ENCODE measurements at places on chromosomes 7 and 10. TPM values are rescaled to one million over a fixed set of nuclear protein-coding genes. Genes with fewer than 3 reads are reported as not detected.

- no peaks in the 10 kb centered on the region for H3K36me3 ChIP-seq
- no peak overlapping the region for H3K27ac ChIP-seq
- no peak for DNase-seq
- H3K4me3 ChIP-seq = no peak overlapping the region
Observed at GRCh38 chr7:105399043-105399725, 10.5 kb upstream of the SRPK2 start.

DNA sequence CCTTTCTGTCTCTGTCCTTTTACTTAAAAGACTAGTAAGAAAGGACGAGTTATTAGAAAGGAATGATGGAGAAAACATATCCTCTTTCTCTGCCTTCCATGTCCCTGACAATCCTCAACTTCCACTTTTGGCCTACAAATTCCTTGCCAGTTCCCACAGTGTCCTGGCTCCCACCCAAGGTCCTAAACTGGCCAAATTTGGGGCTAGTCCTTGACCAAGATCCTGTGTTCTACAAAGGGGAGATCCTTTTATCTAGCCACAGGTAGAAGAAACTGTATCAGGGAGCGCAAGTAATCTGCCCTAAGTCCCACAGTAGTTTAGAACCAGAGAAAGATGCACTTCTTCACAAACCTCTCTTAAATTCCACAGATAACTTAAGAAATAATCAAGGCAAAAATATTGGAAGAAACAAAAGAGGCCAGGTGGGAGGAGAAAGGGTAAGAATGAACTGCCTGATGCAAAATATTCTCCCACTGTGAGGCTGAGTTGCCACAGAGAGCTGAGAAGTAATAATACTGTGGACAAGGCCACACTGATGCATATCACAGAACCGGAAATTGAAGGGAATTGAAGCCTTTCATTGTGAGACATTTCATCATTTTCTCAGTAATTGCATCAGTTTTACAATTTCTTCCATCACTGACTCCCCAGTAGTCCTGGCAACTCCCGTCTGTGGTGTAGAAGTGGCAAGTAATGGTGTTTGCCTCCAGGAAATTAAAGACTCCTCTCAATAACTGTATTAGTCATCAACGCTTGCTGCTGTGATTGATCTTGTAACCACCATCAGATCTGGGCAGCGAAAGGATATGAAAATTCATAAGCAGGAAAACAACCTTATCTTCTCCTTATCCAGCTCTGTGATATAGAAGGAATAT is 47.2 kb downstream of the DNAJC12 start:
- no peaks in the 10 kb centered on the region for H3K36me3 ChIP-seq
- no peaks in the 10 kb centered on the region for H3K4me1 ChIP-seq
- no peak for DNase-seq
- no peaks in the 10 kb centered on the region for H3K27me3 ChIP-seq
- H3K4me3 ChIP-seq = no peak overlapping the region

- no peaks in the 10 kb centered on the region for H3K36me3 ChIP-seq
- H3K4me3 ChIP-seq = no peak overlapping the region
- H3K27me3 ChIP-seq = no peaks in the 10 kb centered on the region
Observed at GRCh38 chr7:15802425-15802824, 115.9 kb upstream of the MEOX2 start.

DNA sequence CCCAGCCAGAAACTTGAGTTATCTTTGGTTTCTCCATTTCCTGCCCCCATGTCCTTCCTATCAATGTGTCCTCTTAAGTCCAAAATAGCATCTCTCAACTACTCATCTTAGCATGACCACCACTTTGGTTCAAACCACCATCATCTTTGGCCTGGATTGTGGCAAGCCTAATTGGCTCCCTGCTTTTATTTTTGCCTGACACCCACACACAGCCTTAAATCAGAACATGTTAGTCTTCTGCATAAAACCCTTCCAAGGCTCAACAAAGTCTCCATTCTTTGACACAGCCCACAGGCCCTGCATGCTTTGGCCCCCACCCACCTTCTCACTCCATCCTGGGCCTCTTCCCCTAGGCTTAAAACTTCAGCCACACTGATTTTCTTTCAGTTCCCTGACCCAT is 2.0 kb upstream of the TSPAN14 start:
- no peak for DNase-seq
- H3K4me1 ChIP-seq = peaks cover 23% of the 10 kb centered on the region
- no peaks in the 10 kb centered on the region for H3K27me3 ChIP-seq
- no peak overlapping the region for H3K27ac ChIP-seq
- H3K4me3 ChIP-seq = no peak overlapping the region

- no peaks in the 10 kb centered on the region for H3K36me3 ChIP-seq
- H3K4me1 ChIP-seq = peaks cover 27% of the 10 kb centered on the region
- no peak for DNase-seq
- no peak overlapping the region for H3K4me3 ChIP-seq
- H3K27me3 ChIP-seq = no peaks in the 10 kb centered on the region
Observed at GRCh38 chr10:71840958-71841335, 10.1 kb downstream of the PSAP start.

The HOXA5 gene
- total RNA-seq = 16.6 TPM

The C10orf62 gene
- total RNA-seq = not detected
